ENCODE measurements at places on chromosomes 7 and 10.

DNA sequence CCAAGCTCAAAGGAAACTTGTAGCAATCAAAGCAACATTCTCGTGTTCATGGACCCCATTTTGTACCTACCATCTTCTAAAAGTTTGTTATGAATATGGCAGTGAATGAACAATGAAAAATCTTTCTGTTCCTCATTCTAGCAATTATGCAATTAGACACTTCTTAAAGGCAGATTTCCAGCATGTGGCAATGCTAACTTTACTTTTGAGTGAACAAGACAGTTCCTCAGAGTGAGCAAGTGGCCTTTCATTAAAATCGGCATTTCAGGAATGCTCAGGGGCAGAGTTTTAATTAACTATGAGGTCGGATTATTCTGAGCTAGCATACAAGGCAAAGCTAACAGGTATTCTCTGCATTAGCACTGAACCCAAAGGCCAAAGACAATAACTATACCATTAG is 48.4 kb upstream of the NFE2L3 start:
- no peak for DNase-seq

GRCh38 chr10:110503528-110504110 is 5.9 kb downstream of the DUSP5 start:
- DNase-seq: no peak

DNA sequence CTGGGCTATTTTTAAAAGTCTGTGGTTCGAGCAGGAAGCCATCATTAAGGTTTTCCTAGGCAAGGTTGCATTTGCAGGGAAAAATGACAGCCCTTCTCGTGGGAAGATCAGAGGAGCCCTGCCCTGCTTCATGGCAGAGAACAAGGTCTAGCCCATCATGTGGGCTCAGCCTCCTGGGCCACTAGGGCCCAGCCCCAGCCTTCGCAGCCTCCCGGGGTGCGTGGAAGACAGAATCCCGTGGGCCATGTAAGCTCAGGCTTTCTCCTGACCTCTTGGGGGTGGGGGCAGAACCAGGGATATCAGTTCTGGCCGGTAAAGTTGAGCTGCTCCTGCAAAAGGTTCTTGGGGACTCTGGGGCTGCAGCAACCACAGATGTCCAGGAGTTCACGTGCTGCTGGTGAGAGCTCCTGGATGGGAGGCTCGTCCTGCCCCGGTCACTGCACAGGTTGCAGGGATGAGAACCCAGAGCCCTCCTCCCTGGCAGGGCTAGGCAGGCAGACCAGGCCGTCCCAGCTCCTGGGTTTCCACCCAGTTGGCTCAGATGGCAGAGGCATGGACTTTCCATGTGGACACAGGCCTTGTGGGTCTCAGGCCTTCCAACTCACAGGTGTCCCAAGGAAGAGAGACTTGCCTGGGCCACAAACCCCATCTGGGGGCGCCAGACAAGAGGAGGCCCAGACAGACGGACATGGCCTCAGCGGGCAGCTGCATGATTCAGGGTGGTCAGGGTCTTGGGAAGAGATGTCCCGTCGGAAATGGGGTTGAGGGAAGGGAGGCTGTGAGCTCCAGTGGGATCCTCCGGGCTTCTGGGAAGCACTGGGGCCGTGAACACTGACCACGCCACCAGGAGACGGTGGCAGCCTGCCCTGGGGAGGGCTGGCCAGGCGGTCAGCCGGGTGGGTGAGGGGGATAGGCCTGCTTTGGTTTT is 126.2 kb downstream of the NEURL1 start:
- DNase-seq: no peak

GRCh38 chr10:6337382-6337781 is 134.7 kb downstream of the PFKFB3 start:
- no peak for DNase-seq

DNA sequence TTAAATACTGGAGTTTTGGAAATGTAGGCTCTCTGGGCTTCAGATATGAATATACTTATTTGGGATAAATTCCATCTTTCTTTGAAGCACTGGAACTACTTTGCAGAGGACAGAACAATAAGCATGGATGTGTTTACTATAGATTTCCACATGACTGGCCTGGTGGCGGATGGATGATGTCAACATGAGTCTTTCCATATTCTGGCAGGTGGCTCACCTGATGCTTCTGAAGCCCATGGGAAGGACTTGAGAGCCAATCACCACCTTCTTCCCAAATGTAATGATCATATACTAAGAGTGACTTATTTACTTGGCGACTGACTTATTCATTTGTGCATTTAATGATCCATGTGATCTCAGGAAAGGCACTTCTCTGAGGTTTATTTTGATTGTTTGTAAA is 110.5 kb downstream of the FANK1 start:
- no peak for DNase-seq

GRCh38 chr7:120164-120991 is 72.0 kb upstream of the FAM20C start:
- DNase-seq: no peak

DNA sequence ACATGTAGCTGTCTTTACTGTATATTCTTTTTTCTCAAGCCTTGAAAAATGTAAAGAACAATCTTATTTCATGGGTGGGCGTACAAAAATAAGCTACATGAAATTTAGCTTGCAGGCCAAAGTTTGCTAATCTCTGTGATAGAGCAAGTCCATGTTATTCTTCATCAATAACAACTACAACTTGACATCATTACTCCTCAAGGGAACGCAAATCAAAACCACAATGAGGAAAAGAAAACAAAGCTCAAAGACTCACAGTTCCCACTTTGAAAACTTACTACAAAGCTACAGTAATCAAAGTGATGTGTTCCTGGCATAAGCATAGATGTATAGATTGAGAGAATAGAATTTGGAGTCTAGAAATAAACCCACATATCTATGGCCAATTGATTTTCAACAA is 62.5 kb downstream of the GNA12 start:
- DNase-seq: no peak

- no peak for DNase-seq
Measured at GRCh38 chr10:128036746-128037543, 89.3 kb downstream of the MKI67 start.
